ENCODE measurements at places on chromosomes 16 and 17. TPM values are rescaled to one million over a fixed set of nuclear protein-coding genes. Genes with fewer than 3 reads are reported as not detected.

The ZNF385C gene
- total RNA-seq: not detected

- no peaks in the 10 kb centered on the region for H3K4me1 ChIP-seq
- no peak overlapping the region for H3K27ac ChIP-seq
- H3K4me3 ChIP-seq: no peak overlapping the region
- no peak for DNase-seq
Observed at GRCh38 chr16:62404842-62405611, 368.8 kb upstream of the CDH8 start.

- H3K27ac ChIP-seq: peak overlapping the region; percentile 63
- H3K4me1 ChIP-seq: peaks cover 28% of the 10 kb centered on the region
- no peak for DNase-seq
- H3K4me3 ChIP-seq: no peak overlapping the region
Observed at GRCh38 chr17:16905593-16906191, 66.2 kb downstream of the TNFRSF13B start.

DNA sequence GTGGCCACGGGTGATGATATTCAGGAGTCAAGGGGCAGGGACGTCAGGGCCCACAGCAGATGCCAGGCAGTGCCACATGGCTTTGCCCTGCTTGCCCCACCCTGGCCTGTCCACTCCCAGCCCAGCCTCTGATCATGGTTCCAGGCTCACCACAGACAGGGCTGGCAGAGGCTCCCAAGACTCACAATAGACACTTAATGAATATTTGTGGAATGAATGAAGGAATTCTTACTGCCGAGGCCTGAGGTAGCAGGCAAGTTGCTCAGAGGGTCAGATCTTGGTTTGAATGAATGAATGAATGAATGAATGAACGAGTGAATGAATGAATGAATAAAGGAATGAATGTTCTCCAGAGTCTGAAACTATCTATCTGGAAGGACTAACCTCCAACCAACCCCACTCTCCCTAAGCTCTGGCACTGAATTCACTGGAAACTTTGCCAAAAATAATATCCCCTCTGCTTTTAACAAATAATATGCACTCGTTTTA is 60.9 kb downstream of the RAI1 start:
- peak; percentile 90 for DNase-seq
- H3K4me1 ChIP-seq: peaks cover 47% of the 10 kb centered on the region
- H3K27me3 ChIP-seq: no peaks in the 10 kb centered on the region
- no peak overlapping the region for H3K4me3 ChIP-seq
- H3K36me3 ChIP-seq: no peaks in the 10 kb centered on the region

DNA sequence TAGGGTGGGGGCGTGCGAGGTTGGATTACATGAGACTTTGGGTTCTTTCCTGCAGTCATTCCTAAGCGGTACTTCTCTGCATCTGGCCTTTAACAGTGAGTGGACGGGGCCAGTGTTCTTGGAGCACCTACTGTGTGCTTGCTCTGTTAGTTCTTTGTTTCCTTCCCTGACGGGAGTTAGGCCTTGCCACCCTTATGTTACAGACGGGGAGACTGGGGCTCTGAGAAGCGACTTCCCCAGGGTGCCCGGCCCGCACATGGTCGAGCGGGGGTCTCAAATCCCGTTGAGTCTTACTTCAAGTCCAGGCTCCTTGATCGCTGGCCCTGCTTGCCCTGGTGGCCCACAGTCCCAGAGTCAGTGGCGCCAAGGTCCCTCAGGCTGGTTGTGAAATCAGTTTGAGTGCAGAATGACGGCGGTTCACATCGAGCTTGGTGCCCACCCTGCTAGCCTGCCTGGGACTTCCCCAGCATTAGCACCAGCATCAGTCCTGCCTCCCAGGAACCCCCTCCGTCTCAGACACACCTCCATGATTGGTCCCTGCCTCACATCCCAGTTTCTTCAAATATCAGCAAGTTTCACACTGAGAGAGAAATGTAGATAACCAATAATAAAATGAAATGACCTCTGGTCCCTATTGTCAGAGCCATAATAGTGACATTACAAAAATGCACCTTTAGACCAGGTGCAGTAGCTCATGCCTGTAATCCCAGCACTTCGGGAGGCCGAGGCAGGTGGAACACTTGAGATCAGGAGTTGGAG is 128.0 kb downstream of the CMIP start:
- no peak overlapping the region for H3K27ac ChIP-seq
- no peaks in the 10 kb centered on the region for H3K36me3 ChIP-seq
- no peak for DNase-seq
- no peak overlapping the region for H3K4me3 ChIP-seq

- H3K4me1 ChIP-seq: peaks cover 19% of the 10 kb centered on the region
- peak; percentile 99 for DNase-seq
- no peaks in the 10 kb centered on the region for H3K27me3 ChIP-seq
- peak within 1 kb of the TSS; percentile 40 for H3K27ac ChIP-seq
Observed at GRCh38 chr17:5281814-5282641, at the start of gene RABEP1. TSS of gene RABEP1 (plus strand) at chr17:5282284. CDS start at chr17:5282487, 203 bp downstream.

DNA sequence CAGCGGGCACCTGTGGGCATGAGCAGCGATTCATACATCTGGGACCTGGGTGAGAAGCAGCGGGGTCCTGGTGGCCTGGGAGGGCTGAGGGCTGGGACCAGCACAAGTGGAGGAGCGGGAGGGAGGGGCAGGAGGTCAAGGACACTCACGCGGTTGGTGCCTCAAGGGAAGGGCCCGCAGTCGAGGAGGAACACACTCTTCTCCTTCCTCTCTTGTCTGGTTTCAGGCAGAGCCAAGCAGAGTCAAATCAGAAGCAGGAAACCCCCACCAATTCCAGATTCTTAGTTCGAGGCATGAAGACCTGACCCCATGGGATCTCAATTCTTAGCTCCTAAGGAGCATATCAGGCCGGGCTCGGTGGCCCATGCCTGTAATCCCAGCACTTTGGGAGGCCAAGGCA is 15.7 kb downstream of the DNAI2 start:
- no peak for DNase-seq
- H3K27ac ChIP-seq: no peak overlapping the region
- no peaks in the 10 kb centered on the region for H3K27me3 ChIP-seq
- H3K36me3 ChIP-seq: no peaks in the 10 kb centered on the region

DNA sequence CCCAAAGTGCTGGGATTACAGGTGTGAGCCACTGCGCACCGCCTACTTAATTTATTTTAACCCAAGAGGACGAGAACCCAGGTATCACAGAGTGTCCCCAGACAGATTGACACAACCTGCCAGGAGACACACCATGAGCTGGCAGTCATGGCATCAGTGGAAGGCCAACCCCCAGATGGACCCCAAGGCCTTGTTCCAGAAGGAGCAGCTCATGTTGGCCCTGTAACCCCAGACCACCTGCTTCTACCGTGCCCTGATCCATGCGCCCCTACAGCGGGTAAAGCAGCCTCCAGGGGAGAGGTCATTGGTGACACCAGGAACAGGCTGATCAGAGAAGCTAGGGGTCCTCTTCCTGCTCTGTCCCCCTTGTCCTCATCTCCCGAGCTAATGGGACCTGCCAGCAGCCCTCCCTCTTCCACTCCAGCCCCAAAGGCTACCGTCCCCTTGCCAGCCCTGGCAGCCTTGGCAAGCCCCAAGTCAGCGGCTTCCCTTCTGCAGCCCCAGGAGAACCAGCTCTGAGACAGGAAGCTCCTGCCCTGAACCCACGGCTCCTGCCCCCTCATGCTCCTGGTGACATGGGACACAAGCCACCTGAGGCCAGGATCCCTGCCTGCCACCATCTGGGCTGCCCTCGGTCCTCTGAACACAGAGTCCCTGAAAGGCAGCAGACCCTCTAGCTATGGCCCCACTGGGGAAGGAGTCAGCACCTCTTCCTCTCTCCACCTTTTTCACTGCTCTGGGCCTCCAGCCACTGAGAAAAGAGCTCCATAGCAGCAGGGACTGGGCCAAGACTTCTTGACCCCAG is 6.3 kb downstream of the SULT1A1 start:
- no peaks in the 10 kb centered on the region for H3K36me3 ChIP-seq
- peak; percentile 76 for DNase-seq
- H3K4me3 ChIP-seq: no peak overlapping the region
